Body of pancreas (tissue), 4 donors: ENCODE measurements at places on chromosomes 6 and 20. TPM values are rescaled to one million over a fixed set of nuclear protein-coding genes. Genes with fewer than 3 reads are reported as not detected.
A peak's percentile ranks its signal among the peaks of the same experiment; 100 is the strongest.

LGSN gene
- 0.26 TPM for total RNA-seq

COL21A1 gene
- total RNA-seq, result 1.3 TPM

ECT2L gene
- total RNA-seq, result not detected

NR2E1 gene
- total RNA-seq, result not detected

- no peak overlapping the region for H3K27ac ChIP-seq
- H3K27me3 ChIP-seq, result no peaks in the 10 kb centered on the region
- no peak for DNase-seq
- H3K36me3 ChIP-seq, result peaks cover 2% of the 10 kb centered on the region
- no peak overlapping the region for H3K4me3 ChIP-seq
- peaks cover 20% of the 10 kb centered on the region for H3K4me1 ChIP-seq
Observed at GRCh38 chr6:36913082-36913481, 27.3 kb downstream of the C6orf89 start.

DNA sequence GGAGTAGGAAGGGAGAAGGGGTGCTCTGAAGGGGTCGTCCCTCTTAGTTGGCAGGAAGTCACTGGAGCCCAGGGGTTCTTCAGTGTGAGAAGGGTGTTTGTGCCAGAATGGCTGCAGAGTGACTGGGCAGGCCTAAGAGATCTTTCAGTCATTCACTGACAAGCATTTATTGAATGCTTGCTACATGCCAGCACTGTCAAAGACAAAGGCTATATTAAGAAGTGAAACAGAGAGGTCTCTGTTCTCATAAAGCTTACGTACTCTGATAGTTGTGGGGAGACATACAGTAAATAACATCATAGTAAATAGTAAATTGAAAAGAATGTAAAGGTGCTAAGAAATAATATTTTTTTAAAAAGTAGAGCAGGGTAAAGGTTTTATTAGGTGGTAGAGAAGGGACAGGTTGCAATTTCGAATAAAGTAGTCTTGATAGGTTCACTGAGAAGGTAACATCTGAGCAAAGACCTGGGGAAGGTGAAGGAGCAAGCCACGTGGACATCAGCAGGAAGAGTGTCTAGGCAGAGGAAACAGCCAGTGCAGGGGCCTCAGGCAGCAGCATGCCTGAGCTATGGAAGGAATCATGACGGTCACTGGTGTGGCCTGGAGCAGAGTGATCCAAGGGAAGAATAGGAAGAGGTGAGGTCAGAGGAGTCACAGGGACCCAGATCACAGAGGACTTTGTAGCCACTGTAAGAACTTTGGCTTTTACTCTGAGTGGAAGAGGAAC lies 36.3 kb upstream of the RNF8 start:
- H3K27ac ChIP-seq, result no peak overlapping the region
- H3K27me3 ChIP-seq, result no peaks in the 10 kb centered on the region
- H3K36me3 ChIP-seq, result peaks cover 14% of the 10 kb centered on the region
- no peaks in the 10 kb centered on the region for H3K4me1 ChIP-seq
- DNase-seq, result no peak

GRCh38 chr20:3129094-3129493 lies 30.6 kb downstream of the FASTKD5 start:
- H3K4me1 ChIP-seq, result no peaks in the 10 kb centered on the region
- H3K27me3 ChIP-seq, result no peaks in the 10 kb centered on the region
- no peak overlapping the region for H3K27ac ChIP-seq
- H3K36me3 ChIP-seq, result no peaks in the 10 kb centered on the region
- DNase-seq, result no peak
- no peak overlapping the region for H3K4me3 ChIP-seq

DNA sequence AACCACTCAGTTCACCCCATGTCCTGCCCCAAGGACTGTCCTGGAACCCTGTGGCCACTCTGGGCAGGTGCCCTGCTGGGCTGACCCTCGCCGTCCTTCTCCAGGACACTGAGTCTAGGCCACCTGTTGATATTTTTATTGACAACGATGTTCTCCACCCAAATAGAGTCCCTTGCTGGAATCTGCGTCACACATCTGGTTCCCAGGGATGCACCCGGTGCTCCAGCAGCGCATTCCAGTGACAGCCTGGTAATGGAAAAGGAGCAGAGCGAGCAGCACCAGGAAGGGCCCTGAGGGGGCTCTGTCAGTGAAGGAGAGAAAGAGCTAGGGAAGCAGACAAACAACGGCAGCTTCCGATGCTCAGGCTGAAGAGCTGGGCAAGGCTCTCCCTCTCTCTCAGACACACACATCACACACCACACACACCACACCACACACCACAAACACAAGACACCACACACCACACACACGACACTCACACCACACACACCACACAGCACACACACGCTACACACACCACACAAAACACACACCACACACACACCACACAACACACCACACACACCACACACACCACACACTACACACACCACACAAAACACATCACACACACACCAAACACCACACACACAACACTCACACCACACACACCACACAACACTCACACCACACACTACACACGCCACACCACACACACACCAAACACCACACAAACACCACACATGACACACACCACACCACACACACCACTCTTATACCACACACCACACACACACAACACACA lies 117.9 kb upstream of the THBS2 start:
- H3K27me3 ChIP-seq, result no peaks in the 10 kb centered on the region
- no peaks in the 10 kb centered on the region for H3K4me1 ChIP-seq
- no peak overlapping the region for H3K27ac ChIP-seq

DNA sequence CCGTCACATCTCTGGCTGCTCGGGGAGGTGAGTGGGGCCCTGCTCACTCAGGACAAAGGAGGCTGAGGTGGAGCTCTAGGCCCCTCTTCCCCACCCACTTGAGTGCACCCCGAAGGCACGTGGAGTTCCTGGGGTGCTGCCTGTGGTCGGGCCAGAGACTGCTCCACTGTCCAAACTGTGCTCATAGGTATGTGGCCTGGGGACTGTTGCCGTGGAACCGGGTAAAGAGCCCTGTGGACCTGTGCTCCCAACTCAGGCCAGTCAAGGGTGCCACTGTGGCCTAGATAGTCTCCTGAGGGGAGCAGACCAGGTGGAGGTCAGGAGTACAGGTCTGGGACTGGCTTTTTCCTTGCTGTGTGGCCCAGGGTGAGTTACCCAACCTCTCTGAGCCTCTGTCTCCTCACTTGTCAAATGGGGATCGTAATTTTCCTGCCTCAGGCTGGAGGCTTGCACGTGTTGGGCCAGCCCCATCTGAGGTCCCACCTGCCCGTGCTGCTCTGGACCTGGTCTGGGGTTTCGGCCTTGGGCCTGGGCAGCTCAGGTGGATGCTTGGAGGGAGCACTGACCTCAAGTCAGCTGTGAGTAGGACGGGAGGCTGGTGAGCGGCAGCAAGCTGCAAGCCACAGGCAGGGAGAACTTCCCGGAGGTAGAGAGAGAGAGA lies 12.4 kb upstream of the NPBWR2 start:
- peaks cover 8% of the 10 kb centered on the region for H3K4me1 ChIP-seq
- no peak overlapping the region for H3K27ac ChIP-seq
- no peak for DNase-seq

GRCh38 chr6:3748208-3749066 lies 3.1 kb downstream of the PXDC1 start:
- no peak overlapping the region for H3K4me3 ChIP-seq
- H3K27ac ChIP-seq, result peak overlapping the region; percentile 94
- DNase-seq, result peak; percentile 64
- H3K27me3 ChIP-seq, result no peaks in the 10 kb centered on the region

- no peaks in the 10 kb centered on the region for H3K27me3 ChIP-seq
- DNase-seq, result no peak
- H3K36me3 ChIP-seq, result no peaks in the 10 kb centered on the region
- H3K4me1 ChIP-seq, result no peaks in the 10 kb centered on the region
- no peak overlapping the region for H3K4me3 ChIP-seq
Observed at GRCh38 chr6:89489078-89489477, 56.1 kb downstream of the ANKRD6 start.

DNA sequence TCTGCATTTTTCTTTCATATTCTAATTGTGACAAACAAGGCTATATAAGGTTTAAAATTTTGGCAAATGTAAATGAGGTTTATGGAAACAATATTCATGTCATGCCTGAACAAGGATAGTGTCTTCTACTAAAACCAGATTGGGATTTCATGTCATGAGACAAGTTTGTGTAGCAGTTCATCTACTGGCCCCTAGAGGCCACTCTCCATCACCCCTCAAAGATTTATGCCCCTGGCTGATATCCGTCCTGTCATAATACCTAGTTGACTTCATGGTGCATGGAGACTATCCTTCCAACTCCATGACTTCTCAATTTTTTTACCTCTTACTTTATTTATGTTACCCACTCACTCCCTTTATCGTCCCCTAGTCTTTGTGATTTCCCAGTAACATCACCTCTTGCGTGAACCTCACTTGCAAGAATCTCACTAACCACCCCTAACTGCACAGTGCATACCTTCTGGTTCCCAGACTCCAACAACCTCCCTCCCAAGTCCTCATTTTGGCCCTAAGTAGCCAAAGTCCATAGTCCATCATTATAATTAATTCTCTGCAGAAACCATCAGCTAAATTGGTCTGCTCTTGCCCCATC lies 179.8 kb downstream of the TASP1 start:
- no peak overlapping the region for H3K27ac ChIP-seq
- DNase-seq, result peak; percentile 20
- no peaks in the 10 kb centered on the region for H3K27me3 ChIP-seq
- H3K4me1 ChIP-seq, result no peaks in the 10 kb centered on the region
- H3K4me3 ChIP-seq, result no peak overlapping the region

DNA sequence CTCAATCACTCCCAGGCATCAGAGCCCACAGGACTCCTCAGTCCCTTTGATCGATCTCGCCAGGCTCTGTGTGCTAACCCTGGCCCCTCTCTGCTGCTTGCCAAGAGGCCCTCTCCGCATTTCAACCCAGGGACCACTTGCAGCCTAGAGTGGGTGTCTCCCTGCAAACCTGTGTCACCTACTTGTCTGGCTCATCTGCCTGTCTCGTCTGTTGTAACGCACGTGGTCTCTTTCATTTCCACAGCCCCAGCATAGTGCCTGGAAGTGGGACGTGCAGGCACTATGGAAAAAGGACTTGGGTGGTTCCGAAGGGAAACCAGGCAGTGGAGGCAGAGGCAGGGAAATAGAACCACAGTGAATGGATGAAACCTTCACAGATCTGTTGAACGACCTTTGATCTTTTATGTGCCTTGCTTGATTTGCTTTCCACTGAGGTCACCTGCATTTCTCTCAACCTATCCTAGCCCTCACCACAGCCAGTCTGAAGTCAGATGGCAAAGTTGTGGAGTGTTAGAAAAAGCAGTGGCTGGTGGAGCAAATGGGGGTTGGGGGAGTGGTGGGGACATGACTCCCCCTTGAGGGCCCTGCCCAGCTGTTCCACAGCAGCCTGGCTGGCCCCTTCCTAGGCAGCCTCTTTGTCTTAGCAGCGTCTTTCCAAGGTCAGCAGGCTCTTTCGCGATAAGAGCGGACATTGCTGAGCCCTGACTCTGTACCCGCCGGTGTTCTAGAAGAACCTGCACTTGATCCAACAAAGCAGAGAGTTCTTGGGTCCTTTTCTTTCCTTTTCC lies 55.8 kb upstream of the TAGAP start:
- no peaks in the 10 kb centered on the region for H3K36me3 ChIP-seq
- no peak overlapping the region for H3K4me3 ChIP-seq
- DNase-seq, result no peak
- no peaks in the 10 kb centered on the region for H3K27me3 ChIP-seq
- no peak overlapping the region for H3K27ac ChIP-seq

- peak overlapping the region; percentile 72 for H3K27ac ChIP-seq
- no peaks in the 10 kb centered on the region for H3K36me3 ChIP-seq
- H3K4me1 ChIP-seq, result peaks cover 30% of the 10 kb centered on the region
- no peak for DNase-seq
Observed at GRCh38 chr6:3797231-3798054, 45.9 kb upstream of the PXDC1 start.
